ENCODE measurements at places on chromosomes 4 and X. TPM values are rescaled to one million over a fixed set of nuclear protein-coding genes. Genes with fewer than 3 reads are reported as not detected.

The SRPX2 gene
- total RNA-seq: 124 TPM

The MAGEA2 gene
- total RNA-seq: not detected

The CITED1 gene
- total RNA-seq: not detected

The EXOC1L gene
- total RNA-seq: not detected

The PLS3 gene
- total RNA-seq: 329 TPM

The MAB21L2 gene
- total RNA-seq: not detected

The NDNF gene
- total RNA-seq: not detected

The IL2 gene
- not detected for total RNA-seq
